DMS 273 treated with DMSO at 0.1 percent for 48 hours (cell line): ENCODE measurements at places on chromosomes 16 and 17.

- DNase-seq = no peak
Observed at GRCh38 chr16:15906439-15906838, 18.0 kb upstream of the CEP20 start.

DNA sequence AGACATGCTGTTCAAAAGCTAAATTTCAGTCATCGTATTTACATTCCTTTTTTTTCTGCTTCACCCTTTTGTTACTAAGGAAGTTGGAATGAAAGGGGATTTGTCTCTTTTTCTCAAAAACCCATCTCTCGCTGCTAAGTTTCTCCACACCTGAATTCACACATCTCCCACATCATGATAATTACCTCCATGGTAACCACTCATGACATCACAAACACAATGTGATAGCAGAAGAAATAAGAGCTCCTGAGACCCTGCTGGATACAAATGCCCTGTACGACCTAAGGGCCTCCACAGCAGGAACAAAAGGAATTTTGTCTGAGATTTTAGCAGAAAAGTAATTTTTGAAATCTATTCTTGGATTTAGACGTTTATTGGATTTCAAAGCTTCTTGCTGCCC is 82.6 kb upstream of the GNAO1 start:
- no peak for DNase-seq

DNA sequence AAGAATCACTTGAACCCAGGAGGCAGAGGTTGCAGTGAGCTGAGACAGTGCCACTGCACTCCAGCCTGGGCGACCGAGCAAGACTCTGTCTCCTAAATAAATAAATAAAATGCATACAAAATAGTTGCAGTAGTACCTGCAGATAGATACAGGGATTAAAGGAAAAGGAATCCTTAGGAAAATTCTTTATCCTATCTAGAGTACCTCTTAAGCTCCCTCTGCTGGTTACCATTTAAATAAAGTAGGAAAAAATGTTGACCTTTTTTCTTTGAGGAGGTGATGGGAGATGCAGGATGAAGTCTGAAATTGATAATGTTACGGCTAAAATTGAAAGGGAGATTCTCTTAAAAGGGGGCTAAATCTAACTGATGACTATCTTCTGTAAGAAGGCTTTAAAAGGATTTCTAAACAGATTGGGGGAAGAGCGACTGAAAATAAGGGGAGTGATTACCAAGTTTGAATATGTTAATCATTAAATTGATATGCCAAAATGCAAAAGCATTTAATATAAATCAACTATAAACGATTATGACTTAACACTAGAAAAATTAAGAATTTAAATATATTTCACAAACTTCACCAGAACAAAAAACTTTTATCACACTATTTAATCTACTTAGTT is 29.4 kb downstream of the C16orf87 start:
- DNase-seq = no peak

GRCh38 chr17:836151-836550 is 54.0 kb downstream of the MRM3 start:
- no peak for DNase-seq

DNA sequence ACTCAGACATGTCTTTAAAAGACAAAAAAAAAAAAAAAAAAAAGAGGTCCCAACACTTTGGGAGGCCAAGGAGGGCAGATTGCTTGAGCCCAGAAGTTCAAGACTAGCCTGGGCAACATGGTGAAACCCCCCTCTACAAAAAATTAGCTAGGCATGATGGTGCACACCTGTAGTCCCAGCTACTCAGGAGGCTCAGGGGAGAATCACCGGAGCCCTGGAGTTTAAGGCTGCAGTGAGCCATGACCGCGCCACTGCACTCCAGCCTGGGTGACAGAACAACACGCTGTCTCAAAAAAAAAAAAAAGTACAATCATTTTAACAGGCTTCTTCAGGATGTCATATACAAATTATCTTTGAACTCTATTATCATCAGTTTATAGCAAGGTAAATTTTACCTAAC is 22.0 kb downstream of the C16orf87 start:
- DNase-seq = no peak

DNA sequence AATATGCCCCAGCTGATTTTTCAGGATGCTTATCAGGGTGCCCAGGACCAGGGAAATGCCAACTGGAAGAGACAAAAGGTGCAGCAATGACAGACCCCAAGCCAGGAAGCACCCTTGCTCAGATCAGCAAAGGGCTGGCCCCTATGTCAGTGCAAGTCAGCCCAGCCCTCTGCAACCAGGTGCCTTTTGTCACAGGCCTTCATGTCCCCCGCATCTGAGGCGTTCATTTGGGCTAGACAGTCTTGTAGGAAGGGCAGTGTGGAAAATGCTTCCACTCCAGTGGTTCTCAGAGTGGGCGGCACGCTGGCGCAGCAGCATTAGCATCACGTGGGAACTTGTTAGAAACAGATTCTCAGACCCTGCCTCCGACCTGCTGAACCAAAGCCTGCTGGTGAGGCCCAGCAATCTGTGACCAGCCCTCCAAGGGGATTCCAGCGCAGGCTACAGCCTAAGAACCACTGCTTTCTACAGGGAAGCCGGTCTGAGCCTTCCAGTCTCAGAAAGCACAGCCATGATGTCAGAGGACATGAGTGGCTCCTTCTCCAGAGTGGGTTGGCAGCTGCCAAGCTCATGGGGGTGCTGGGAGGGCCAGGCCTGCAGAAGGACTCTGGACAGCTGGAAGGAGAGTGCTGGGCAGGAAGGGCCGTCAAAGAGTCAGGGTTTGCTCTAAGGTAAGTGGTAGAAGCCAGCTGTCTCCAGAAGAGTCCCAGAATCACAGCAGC is 13.1 kb downstream of the SLC47A2 start:
- DNase-seq = peak; percentile 31

- DNase-seq = no peak
Observed at GRCh38 chr17:5118219-5118618, 2.4 kb downstream of the USP6 start.

- DNase-seq = no peak
Observed at GRCh38 chr16:55203570-55203969, 120.4 kb upstream of the IRX6 start.

- peak; percentile 77 for DNase-seq
Observed at GRCh38 chr17:81566461-81567126, 14.4 kb upstream of the FAAP100 start.

DNA sequence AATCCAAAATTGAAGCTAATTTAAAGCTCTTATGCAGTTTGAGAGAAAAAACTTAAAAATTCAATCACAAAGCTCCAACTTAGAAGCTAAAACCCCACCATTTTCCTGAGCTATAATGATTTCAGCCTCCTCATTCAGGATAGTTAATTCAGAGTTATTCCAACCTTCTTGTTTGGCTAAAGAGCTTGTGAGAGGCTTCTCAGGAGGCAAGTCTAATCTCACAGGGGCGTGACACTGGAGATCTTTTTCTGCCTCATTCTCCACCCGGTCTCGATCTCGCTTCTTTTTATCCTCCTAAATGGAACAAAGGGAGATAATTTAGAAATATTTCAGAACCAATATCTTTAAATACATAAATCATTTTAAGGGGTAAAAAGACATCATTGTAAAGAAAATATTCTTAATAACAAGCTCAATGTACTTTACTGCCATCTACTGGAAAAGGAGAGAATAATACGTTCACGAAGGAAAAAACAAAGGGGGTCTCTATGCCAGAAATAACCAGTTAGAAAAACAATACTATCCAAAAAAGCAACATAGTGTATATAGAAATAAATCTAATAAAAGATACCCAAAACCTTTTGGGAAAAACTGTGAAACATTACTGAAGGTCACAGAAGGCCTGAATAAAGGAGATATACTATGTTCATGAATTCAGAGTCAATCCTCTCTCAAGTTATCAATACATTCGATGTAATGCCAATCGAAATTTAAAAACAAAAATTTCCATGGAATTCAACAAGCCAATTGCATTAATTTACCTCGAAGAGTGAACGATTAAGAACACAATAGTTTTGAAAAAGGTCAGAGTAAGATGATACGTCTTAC is 13.9 kb downstream of the BRD7 start:
- no peak for DNase-seq

DNA sequence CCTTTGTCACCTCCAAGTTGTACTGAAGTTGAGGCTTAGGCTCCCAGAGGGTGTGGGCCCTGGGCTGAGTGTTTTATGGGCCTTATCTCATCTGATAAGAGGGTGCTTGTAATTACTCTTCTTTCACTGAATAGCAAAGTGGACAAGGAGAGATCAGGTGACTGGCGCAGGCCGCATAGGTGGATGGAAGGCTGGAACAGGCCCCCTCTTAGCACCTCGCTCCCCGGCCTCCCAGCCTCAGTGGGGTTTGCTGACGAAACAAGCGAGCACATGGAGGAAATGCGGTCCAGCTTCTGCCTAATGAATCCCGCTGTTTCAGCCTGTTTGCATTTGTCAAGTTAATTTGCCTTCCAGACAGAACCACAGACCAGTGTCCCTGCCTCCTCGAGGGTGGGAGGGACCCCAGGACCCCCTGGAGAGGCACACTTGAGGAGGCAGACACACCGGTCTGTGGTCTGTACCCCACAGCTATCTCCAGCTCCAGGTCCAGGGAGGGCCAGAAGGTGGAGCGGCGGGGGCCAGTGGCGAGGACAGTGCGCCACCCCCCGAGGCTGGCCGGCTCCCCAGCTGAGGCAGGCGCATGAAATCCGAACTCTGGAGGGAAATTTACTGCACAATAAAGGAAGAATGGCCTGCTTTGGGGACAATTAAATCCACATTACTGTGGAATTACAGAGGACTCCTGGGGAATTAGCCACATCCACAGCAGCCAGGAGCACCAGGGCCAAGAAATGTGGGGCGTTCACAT is 123.4 kb downstream of the NTN1 start:
- no peak for DNase-seq

DNA sequence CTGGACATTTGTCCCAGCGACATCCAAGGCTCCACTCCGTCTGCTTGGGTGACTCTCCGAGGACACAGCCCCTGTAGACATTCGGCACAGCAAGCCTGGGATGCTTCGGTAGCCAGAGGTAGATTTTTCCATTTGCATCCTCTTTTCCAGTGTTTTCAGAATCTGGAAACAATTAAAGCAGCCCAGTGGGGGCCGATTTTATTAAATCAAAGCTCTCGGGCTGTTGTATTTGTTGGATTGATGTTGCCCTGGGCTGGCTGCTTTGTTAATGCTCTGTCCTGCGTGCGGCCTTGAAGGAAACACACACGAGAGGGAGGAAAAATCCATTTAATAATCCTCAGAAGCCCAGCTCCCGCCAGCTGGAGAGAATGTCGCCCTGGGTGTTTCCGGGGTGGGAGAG is 158.1 kb upstream of the CIBAR2 start:
- no peak for DNase-seq

DNA sequence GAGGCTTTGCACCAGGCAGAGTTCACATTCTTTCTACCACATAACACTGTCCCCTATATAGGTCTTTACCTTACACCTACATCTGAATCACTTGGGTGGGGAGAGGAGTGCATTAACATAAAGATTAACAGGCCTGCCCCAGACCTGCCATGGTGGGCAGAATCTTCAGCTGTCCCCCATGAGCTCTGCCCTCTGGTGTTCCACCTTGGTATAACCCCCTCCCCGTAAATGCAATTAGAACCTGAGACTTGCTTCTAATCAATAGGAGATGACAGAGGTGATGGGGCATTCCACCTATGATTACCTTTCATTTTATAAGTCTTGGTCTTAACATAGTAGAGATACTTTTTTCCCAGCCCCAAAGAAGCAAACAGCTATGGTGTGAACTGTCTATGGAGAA is 20.4 kb upstream of the GRIN2A start:
- no peak for DNase-seq

GRCh38 chr16:29767062-29767461 is 11.0 kb upstream of the ZG16 start:
- no peak for DNase-seq

- no peak for DNase-seq
Observed at GRCh38 chr17:6099492-6099891, 29.3 kb downstream of the WSCD1 start.

DNA sequence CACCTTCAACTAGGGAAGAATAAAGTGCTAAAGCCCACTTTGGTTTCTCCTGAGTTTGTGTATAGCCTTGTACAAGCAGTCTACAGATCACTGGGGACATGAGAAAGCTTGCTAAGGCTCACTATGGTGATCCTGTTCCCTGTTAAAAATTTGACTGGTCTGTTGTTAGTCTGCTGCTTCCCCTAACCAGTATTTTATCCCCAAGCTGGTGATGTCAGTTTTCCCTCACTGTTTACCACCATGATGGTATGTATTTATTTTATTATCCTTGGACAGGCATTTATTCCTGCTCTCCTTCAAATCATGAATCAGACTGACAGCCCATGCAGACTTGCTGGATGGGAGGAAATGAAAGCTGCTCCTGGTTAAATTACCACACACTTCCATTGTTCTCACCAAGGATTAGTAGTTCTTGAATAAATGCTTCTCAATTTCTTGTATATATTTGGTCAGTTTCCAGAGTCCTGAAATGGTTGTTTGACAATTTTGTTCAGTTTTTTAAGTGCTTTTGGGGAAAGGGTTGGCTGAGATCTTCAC is 99.6 kb downstream of the CA4 start:
- DNase-seq = no peak

DNA sequence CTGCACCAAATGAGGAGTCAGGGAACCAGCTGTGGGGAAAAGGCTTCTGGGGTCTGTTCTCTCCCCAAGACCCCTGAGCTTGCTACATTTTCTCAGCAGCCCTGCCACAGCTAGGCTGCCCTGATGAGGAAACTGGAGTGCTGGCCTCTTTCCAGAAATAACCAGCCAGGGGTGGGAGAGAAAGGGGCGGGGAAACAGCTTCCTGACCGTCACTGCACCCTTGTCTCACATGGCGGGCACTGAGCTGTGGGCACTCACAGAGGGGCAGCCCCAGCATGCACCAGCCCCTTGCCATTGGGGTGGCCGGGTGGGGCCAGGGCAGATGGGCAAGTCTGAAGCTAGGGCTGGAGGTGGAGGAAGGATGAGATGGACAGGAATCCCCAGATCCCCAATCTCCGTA is 2.9 kb downstream of the SRL start:
- DNase-seq = no peak

DNA sequence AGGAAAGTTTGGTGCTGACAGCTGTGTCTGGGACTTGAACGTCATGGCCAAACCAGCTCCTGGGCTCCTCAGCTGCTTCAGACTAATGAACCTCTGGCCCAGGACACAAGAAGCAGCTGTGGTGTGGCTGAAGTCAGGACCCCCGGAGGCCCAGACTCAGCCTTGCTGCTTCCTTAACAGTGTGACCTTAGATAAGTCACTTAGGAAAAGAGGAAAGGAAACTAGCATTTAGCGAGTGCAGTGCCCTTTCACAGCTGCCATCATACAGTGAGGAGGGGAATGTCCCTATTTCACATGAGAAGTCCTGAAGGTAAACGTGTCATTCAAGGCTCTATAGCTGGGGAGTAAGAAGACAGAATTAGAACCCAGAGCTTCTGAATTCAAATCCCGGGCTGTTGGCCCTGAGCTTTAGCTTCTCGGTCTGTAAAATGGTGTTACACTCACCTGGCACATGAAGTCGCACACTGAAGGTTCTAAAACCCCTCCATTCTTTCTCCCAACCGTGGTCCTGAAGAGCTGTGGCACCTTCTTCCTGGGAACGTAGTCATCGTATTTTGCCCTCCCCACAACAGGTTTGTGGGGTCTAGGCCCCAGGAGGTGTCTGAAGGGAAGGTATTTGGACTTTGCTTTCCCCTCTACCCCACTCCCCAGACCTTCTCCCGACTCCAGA is 910 bp upstream of the RAMP2 start:
- DNase-seq = no peak

- DNase-seq = no peak
Observed at GRCh38 chr17:28180449-28180848, 138.0 kb downstream of the NLK start.
